Stimulated activated CD4-positive, alpha-beta T cell treated with anti-CD3 and anti-CD28 coated beads, TNF-alpha, amount 100 ng/mL, for 4 hours (primary cell): ENCODE measurements at places on chromosomes 11 and 22.

GRCh38 chr11:121435551-121436511 is 16.3 kb upstream of the SORL1 start:
- DNase-seq, result no peak

DNA sequence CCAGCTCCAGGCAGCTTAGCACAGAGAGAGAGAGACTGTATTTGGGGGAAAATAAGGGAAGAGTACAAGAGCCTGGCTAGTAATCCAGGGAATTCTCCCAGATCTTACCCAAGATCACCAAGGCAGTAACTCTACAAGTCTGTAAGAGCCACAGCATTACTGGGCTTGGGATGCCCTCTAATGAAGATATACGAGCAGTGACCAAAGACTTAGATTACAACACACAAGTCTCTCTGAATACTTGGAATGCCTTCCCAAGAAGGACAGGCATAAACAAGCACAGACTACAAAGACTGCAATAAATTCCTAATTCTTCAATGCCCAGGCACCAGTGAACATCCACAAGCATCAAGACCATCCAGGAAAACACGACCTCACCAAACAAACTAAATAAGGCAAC is 17.7 kb downstream of the DNAJC24 start:
- DNase-seq, result no peak

DNA sequence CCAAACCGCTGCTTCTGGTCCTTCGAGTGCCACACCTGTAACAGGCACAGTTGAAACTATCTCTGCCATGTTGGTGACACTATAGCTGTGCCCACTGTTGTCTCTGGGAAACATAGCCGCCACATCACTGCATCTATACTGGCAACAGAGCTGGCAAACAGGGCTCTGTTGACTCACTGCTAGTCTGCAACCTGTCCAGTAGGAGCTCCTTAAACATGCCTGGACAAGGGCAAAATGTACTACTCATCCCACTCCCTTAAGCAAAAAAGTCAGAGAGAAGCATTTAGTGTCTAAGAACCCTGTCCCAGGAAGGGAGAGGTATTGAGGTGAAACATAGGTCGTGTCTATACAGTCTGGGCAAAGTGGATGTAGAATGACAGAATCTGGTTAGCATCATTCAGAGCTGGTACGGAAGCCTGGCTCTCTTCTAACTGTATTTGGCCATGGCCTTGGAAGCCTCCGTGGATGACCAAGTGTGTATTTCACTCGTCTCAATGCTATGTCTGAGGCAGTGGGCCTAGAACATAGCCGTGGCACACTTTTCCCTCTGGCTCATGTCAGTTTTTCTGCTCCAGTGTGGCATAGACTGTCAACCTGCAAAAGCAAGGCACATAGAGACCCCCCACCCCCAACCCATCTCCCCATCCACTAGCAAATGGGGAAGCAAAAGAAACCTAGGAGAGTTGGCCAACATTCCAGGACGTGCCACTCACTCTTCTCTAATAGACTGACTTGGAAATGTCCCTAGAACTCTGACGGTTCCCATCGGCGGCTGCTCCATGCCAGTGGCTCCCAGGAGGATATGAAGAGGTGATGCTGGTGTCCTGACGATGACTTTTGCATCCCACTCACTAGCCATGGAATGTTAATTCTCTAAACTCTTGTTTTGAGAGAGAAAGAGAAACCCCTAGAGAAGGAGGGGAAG is 21.4 kb upstream of the PISD start:
- DNase-seq, result no peak

GRCh38 chr11:114076921-114077331 is 17.4 kb downstream of the ZBTB16 start:
- DNase-seq, result no peak

DNA sequence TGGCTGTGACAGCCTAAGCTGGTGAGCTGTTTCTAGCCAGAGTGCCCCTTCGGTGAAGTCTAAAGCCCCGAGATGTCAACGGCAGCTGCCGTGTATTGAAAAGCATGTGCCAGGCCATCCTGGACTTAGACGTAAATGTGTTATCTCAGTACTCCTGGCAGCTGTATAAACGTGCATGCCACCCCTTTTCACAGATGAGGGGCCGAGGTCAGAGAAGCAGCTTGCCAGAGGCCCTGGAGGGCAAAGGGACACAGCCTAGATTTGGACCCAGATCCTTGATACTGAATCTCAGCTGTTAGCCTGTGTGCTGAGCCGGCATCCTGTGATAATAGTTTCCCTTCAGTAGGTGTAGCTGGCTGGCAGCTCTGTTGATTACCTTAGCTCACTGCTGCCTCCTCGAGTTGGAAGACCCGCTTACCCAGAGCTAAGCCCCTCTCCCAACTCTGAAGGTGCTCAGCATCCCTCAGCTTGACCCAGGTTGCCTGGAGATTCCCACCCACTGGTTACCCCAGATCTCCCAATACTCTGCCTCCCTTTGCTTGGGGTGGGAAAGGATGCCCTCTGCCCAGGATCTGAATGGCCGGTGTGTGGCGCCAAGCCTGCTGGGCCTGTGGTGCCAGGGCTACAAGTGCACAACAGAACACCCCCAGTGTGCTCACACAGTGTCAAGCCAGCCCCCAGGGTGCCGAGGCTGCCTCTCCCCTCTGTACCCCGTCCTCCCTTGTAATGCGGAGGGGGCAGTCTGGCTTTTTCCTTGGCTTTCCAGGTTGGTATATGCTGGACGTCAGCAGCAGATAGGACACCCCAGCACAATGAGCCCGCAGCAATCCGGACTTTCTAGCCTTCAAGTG is 59.8 kb upstream of the WNT7B start:
- no peak for DNase-seq

DNA sequence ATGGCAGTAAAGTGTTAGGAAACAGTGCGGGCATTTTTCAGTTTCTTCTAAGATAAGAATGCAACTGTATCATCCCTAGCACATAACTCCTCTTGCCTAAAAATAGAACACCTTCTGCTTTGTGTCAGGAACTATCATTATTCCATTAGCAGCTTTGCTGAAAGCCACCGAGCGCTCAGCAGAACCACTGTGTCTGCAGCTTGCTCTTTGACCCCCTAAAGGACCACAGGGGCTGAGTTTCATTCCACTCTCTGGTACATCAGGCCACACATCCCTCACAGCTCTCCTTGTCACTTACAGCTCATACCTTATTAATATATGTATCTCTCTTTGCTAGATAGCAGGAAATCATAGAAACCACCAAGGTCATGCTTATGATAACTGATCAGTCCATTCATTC is 360.2 kb downstream of the KCNA4 start:
- DNase-seq, result no peak

DNA sequence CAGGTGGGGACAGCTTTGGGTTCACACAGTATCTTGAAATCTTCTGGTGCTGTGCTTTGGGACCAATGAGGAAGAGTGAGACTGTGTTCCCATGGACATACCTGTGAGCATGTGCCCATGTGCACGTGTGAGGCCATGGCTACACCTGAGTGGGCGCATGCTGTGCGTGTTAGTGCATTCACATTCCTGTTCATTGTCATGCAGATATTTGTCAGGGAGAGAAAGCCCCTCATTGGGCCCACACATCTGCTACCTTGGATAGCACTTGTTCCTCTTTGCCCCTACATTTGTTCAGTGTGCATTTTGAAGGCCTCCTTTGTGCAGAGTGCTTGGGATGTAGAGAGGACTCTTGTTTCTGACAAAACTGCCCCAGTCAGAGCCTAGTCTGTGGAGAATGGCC is 154.3 kb upstream of the E2F8 start:
- no peak for DNase-seq

DNA sequence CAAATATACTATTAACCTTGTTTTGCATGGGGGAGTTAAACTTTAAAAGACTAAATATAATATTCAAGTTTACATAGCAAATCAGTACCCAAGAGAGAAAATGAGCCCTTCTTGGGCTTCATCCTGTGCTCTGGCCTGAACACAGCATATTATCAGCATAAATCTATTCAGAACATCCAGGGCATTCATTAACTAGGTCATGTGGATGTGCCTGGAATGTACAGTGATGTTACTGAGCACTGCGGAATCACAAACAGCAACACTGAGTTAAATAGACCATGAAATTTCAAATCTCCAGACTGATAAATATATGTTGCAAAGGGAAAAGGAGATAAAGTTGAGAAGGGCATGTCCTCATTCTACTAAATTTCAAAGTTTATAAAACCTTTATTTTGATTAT is 426.4 kb downstream of the AASDHPPT start:
- DNase-seq, result no peak

GRCh38 chr22:34800260-34800980 is 265.5 kb upstream of the ISX start:
- no peak for DNase-seq

GRCh38 chr11:97732011-97732632 is 1288.6 kb upstream of the CNTN5 start:
- no peak for DNase-seq

GRCh38 chr11:13055200-13055599 is 46.1 kb downstream of the RASSF10 start:
- DNase-seq, result no peak

DNA sequence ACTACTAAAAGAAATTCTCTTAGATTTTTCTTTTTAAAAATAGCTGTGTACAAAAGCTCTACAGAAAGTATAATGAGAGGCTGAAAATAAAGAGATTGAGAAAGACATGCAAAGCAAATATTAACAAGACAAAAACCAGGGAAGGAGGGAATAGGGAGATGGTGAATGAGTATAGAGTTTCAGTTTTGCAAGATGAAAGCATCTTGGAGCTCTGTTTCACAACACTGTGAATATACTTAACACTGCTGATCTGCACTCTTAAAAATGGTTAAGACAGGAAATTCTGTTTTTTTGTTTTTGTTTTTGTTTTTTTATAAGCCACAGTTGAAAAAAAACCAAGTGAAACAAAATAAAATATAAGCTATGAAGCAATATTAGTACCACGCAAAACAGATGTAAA is 5.5 kb downstream of the TMEM218 start:
- no peak for DNase-seq

DNA sequence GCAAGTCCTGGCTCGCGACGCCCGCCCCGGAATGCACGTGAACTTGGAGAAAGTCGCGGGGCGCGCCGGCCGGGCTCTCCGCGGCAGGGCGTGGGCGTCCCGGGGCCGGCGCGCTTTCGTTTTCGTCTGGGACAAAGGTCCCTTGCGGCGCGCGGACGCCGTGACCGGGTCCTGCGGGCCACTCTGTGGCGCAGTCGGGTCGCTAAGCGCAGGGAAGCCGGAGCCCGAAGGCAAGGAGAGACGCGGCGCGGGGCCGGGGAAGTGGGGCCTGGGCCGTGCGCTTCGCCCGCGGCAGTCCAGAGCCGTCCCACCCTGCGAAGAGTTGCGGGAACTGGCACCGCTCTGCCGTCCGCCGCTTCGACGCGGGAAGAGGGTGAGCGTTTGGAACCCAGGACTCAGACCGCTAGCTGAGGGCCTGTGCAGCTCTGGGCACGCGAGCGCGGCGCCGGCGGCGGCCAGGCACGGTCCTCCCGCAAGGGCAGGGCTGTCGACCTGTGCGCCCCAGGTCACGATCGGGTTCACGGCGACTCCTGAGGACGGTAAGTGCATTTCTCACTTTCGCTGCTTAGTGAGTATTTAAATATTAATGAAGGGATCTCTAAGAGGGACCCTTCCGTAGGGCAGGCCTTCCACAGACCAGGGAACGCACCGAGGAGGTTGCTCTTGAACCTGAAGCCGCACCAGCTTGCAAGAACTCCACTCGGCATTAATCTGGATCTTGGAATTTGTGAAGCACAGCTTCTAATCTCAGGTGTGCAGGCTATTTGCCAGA is 78.0 kb upstream of the PPARA start:
- no peak for DNase-seq

DNA sequence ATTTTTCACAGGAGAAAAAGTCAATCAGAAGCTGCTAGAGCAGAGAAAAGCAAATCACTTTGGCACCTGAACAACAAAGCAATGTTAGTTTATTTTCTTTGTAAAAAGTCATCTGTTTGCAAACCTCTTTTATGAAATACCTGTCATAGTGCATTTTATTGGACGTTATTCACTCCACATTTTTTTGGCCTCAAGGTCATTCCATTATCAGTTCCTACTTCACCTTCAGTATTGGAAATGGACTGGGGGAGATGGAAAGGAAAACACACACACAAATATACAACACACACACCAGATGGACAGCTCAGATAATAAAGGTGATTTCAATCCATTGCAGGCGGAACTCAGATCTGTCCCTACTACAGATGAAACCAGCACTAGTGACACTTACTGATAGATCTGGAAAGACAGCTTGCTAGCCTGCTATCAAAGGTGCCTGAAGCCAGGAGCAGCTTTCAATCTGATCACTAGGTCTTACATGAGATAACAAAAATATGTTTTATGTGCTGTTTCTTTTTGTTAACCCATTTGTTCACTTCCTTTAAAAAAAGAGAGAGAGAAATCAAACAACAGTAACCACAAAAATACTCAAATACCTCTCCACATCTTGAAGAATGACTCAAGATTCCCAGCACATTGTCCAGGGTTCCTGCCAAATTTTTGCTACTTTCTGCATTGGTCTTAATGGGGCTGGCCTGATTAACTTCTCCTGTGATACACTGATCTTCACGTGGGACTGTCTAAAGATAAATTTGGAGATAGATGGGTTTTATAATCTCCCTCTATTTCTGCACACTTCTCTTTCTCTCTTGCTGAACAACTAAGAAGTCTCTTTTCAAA is 844.3 kb upstream of the TENM4 start:
- DNase-seq, result no peak

DNA sequence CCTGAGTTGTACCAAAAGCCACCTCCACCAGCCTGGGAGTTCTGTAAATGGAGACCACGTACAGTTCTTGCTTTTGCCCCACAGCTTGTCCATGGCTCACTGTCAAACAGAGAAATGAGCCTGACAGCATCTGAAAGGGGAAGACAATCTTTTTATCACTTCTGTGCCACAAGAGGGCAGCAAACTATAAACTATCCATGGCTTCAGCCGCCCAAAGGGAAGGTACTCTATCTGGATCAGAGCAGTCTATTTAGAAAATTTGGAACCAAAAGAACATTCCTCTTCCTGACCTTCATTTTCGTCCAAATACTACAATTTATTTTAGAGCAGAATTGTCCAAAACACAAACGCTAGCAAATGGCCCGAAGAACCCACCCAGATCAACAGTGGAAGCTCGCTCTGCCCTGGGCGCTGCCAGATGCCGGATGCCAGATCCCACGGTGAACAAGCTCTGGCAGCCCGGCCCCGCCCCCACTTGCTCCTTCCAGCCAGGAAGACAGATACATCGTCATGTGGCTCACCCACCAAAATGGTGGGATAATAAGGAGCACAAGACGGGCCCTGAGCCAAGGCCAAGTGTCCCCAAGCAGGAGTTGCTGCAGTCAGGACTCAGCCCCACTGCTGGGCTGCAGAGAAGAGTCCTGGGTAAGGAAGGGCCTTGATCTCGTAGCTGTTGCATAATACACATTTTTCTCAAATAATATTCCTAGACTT is 23.9 kb upstream of the SCGB1A1 start:
- no peak for DNase-seq

GRCh38 chr11:108177570-108177969 is 44.9 kb downstream of the NPAT start:
- DNase-seq, result no peak

DNA sequence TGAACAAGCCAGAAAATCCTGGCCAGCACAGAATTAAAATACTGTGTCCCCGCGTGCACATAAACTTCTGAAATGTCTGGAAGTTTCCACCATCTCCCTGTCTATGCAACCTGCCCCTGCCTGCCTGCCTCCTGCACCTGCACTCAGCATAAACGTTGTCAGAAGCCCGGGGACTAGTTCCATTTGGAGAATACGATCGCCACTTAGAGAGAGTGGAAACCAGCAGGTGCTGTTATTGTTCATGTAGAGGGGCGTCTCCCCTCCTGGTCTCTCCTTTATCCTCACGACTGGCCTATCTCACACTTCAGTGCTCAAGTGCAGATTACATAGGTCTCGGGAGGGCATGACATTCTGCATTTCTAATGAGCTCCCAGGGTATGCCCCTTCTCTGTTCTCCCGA is 35.6 kb downstream of the MPPED1 start:
- no peak for DNase-seq

- no peak for DNase-seq
These were observed 92.9 kb downstream of the MICAL3 start for GRCh38 chr22:17931400-17931825.
